ENCODE measurements at places on chromosomes 12 and 14. TPM values are rescaled to one million over a fixed set of nuclear protein-coding genes. Genes with fewer than 3 reads are reported as not detected.

DNA sequence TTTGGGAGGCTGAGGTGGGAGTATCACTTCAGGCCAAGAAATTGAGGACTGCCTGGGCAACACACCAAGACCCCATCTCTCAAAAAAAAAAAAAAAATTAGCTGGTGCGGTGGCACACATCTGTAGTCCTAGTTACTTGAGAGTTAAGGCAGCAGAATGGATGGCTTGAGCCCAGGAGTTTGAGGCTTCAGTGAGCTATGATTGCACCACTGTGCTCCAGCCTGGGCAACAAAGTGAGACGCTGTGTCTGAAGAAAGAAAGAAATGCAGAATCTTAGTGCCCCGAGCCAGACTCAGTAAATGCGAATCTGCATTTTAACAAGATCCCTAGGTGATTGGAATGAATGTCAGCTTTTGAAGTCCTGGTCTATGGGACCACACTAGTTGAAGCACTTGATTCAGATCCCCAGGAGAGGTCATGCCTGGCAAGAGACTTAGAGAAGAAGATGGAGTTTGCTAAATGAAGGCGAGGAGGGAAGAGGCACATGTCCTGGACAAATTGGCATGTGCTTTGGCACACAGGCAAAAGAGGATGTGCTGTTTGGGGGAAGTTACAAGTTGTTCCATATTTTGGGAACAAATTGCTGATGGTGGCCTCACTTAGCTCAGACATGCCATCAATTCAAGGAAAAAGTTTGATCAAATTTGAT, 56.6 kb downstream of the DRAM1 start:
- no peak for DNase-seq

DNA sequence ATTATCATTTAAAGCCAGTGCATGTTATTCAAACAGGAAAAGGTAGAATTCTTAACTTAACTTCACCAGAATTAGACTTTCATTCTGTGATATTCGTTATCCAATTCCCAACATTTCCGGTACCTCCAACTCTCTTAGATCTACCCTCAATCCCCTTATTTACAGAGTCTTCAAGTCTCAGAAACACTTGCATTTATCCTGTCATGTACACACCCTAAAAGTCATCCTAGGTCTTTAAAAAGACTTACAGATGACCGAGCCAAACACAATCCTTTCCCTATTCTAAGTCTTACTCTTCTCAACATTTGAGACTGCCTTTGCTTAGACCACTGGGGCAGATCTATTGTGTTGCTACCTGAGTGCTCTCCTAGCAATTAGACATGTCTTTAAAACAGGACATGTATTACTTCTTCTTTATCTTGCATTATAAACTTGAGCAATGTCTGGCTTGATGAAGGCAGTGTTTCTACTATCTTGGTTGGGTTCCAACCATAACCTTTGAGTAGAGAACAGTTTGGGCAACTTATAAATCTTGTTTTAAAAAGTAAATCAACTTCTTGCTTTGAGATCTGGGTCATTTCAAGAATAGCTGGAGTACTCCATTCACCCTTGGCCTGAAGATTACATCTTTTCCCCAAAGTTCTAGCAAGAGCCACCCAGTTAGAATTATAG, 140.6 kb upstream of the PLEKHG7 start:
- peak; percentile 44 for DNase-seq

GRCh38 chr12:109617491-109617890, 43.9 kb downstream of the MVK start:
- no peak for DNase-seq

DNA sequence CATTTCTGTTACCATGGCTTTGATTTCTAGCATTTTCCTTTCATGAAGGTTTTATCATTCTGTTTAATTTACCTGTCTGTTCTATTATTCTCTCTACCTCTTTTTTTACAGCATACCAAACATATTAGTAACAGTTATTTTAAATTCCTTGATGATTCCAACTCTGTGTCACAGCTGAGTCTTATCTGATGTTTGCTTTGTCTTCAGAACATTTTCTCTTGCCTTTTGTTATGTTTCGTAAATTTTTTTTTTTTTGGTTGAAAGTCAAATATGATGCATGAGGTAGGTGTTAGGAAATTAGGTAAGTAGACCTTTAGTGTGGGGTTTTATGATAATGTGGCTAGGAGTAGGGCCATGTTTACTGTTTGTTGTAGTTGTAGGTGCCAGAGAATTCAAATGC, 496.4 kb downstream of the FOXG1 start:
- no peak for DNase-seq

DNA sequence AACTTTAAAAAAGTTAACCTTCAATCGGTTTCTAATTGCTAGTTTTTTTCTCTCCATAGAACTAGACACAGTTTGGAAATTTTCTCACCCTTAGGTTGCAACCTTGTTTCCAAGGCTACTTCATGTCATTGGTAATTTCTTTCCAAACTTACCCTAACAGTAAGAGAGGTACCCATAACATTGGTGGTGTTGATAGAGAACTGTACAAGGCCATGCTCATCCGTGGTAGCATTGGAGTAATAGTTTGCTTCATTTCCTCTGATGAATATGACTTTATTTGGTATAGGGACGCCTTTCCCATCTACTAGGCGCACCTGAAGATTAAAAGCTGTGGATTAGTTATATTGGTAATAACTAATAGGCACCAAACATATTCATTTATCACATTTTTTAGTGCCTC, 11.6 kb downstream of the A2M start:
- DNase-seq, result no peak

- DNase-seq, result no peak
These were observed 98.8 kb downstream of the EXOC5 start for GRCh38 chr14:57169901-57170300.

GRCh38 chr12:32270818-32271710, 128.3 kb upstream of the FGD4 start:
- no peak for DNase-seq

GRCh38 chr12:91361864-91362263, 179.2 kb upstream of the DCN start:
- DNase-seq, result peak; percentile 71

- DNase-seq, result no peak
These were observed 98.7 kb upstream of the ATF1 start for GRCh38 chr12:50665170-50665569.

DNA sequence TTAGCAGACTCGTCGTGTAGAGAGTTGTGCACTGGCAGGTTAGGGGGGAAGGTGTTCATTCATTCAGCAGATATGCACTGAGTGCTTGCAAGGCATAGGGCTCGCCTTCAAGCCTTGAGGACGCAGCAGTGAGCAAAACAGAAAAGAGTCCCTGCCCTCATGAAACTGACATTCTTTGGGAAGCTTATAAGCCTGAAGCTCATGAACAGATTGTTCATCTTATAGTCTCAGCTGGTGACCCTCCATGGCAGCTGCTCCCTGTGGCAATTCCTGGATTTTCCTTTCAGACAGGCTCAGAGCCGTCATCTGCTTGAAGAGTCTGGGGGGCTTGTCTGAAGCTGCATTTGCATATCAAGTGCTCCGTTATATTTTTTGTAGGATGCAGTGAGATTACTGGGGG, 148.4 kb downstream of the PRKCH start:
- no peak for DNase-seq

LIN7A gene
- 5.9 TPM for total RNA-seq

MGAT4C gene
- total RNA-seq, result 0.33 TPM

SYNE3 gene
- total RNA-seq, result 2.0 TPM

OR4E2 gene
- not detected for total RNA-seq

NANOG gene
- total RNA-seq, result 0.06 TPM

MBIP gene
- 13.1 TPM for total RNA-seq

NFATC4 gene
- total RNA-seq, result 117 TPM

Measured in cardiac muscle cell (in vitro differentiated cells and primary cell).